NB4 (cell line): ENCODE measurements at places on chromosomes 3 and 15.

DNA sequence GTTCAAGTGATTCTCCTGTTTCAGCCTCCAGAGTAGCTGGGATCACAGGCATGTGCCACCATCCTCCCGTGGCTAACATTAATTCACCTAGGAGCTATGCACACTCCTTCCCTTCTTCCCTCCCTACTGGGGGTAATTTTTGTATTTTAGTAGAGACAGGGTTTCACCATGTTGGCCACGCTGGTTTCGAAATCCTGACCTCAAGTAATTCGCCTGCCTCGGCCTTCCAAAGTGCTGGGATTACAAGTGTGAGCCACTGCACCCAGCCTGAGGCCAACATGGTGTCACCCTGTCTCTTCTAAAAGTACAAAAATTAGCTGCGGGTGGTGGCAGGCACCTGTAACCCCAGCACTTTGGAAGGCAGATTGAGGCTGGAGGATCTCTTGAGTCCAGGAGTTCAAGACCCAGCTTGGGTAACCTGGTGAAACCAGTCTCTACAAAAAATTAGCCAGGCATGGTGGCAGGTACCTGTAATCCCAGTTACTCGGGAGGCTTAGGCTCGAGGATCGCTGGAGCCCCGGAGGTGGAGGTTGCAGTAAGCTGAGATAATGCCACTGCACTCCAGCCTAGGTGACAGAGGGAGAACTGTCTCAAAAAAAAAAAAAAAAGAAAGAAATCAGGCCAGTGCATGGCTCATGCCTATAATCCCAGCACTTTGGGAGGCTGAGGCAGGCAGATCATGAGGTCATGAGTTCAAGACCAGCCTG, 6.1 kb downstream of the RNU5B-1 start:
- DNase-seq, result peak; percentile 82

DNA sequence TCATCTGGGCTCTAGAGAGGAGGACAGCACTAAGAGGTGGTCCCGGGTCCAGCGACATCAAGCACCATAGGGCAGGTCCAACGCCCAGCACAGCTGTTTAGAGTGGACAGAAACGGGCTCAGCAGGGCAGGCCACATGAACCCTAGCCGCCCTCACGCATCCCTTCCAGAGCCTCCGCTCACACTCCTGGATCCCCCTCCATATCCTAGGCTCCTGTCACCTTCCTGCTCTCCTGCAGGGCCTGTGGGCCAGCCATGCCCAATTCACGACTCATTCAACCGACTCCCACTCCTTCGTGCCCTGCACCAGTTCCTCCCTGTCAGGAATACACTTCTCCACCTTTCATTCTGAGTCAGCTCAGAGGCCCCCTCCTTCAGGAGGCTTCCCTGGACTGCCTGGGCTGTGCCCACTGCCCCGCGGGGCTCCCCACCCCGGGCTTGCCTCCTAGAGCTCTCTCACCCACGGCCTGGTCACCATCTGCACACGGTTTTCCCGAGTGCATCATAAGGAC, 90.2 kb downstream of the LINGO1 start:
- DNase-seq, result no peak

DNA sequence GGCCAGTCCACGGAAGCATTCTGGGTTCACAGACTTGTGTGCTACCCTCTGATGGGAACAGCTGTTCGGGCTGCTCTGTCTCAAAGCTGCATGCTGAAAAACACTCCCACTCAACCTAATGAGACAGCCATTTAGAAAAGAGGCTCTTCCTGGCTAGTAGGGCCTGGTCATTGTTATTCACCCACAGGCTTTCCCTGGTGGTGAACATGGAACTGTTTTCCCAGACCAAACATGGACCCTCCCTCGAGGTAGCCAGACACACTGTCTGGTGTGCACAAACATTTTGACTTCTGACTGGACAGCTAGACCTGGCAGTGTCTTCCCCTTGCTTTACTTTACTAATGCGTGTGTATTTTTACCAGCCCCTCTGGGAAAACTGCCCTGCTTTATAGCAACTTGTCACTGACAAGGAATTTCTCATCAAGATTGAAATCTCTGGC, 39.0 kb downstream of the MECOM start:
- DNase-seq, result no peak

GRCh38 chr3:48662753-48663488, at the start of gene CELSR3:
CELSR3 (minus strand) TSS chr3:48662886; CDS start chr3:48662634, 252 bp downstream.
- no peak for DNase-seq

- no peak for DNase-seq
Observed at GRCh38 chr3:86961297-86961696, 29.7 kb downstream of the VGLL3 start.

DNA sequence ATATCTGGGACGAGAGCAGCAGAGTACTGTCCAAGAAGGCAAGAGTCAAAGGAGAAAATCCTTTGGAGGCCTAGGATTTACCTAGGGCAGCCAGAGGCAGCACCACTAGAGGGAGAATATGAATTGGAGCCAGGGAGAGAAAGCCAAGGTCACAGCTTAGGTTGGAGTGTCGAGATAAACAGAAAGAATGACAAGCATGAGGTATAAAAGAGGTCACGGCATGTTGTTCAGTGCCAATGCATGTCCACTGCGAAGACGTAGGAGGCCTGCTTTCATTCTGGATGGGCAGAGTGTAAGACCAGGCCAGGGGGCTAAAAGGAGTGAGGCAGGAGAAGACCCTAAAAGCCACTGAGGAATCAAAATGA, 47.2 kb downstream of the THBS1 start:
- DNase-seq, result no peak

- DNase-seq, result no peak
Observed at GRCh38 chr15:32908872-32909271, 191.1 kb downstream of the GREM1 start.

- no peak for DNase-seq
Observed at GRCh38 chr15:57373882-57374276, 2.4 kb upstream of the CGNL1 start.

GRCh38 chr3:10518506-10519150, 13.2 kb upstream of the ATP2B2 start:
- DNase-seq, result no peak

DNA sequence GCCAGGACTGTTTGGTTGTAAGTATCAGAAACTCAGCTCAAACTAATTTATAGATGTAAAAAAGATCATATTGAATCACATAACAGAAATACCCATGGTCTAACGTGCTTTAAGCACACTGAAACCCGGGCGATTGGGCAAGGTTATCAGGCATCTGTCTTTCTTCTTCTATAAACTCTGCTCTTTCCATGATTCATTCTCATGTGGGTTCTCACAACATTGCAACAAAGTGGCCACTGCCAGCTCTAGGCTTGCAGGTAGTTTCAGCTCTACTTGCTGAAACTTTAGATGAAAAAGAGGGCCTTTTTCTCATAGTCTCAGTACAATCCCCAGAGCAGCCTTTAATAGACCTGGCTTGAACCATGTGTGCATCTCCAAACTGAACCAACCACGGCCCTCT, 456.1 kb downstream of the MFSD1 start:
- DNase-seq, result no peak

GRCh38 chr15:73755481-73755880, 2.3 kb upstream of the INSYN1 start:
- no peak for DNase-seq

DNA sequence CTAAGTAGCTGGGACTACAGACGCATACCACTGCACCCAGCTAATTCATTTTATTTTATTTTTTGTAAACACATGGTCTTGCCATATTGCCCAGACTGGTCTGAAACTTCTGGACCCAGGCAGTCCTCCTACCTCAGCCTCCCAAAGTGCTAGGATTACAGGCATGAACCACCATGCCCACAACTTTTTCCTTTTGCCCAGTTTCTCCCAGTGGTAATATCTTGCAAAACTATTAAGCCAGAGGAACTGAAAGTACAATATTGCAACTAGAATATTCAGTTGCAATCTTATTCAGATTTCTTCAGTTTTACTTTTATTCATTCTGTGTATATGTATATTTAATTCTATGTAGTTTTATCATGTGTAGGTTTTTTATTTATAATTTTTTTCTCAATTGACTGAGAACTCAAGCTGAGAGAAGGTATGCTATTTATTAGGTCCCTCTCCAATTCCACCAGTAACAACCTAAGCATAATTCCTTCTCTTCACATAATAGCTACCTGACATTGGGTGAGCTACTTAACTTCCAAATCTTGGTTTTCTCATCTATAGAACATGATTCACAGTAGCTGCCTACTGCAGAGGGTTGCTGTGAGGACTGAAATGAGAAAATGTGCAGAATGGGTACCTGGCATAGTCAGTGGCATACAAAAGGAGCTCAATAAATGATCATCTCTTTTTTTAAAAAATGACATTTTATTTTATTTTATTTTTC, 30.8 kb downstream of the KLHL18 start:
- no peak for DNase-seq

DNA sequence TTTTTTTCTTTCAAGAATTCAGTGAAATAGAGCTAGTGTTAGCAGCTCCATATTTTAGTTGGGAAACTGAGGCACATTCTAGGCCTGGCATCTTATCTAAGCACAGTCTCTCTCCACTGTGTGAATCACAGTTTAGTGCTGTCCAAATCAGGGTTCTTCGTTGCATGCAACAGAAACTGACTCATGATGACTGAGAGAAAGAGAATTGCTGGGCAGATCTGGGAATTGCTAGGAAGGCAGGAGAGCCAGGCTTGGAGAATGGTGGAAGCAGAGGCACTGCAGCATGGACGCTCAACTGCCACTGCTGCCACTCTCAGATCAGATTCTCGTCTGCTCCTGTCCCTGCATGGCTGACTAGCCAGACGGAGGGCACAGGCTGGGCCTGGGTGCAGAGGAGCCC, 40.7 kb upstream of the CHST2 start:
- no peak for DNase-seq

DNA sequence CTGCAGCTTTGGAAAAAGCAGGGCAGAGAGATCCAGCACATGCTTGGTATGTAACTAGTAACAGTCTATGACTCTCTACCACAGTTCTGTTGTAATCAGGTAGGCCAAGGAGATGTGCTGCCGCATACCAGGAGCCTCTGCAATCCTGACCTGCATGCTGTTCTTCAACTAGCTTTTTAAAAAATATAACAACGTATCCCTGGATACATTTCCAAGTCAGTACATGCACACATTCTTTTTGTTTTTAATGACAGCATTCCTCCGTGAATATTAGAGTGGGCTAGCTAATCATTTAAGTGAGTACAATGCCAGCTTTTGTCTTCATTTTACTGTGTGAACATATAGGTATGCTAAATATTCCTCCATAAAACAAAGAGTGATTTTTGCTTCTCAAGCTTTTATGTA, 437.8 kb downstream of the RBMS3 start:
- no peak for DNase-seq

GRCh38 chr3:18241837-18242236, 183.3 kb downstream of the SATB1 start:
- DNase-seq, result no peak

- no peak for DNase-seq
Observed at GRCh38 chr3:113537155-113537554, 4.8 kb downstream of the SIDT1 start.
